ENCODE measurements at places on chromosomes 7 and 10.

- DNase-seq = no peak
Measured at GRCh38 chr7:26397332-26397731, 105.7 kb downstream of the SNX10 start.

DNA sequence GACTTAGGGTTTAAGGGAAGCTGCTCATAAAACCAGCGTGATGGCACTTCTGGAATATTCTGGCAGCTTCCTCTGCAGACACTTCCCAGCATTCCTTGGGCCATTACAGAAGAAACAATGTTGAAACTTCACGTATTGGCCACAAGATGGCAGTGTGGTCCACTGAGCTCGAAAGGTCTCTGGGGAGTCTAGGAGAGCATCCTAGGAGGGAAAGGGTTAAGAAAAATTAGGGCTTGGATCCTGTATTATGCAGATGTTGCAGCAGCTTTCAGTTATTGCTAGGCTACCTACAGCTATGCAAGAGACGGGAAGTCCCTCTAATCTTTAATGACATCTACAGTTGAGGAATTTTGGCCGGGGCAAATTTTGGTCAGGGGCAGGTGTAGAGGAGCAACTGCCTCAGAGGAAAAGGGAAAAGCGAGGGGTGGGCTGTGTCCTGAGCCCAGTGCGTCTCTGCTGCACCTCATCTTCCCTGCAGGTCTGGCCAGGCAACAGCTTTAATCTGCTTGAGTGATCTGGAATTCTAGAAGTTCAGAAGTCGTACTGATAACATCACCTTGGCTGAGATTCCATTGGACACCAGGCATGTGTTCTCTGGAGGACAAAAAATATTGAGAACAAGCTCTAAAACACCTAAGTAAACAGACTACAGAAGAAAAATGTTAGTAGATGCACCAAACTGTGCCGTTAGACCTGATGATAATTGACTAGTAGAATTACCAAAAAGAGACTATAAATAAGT, 220.8 kb upstream of the PRSS58 start:
- DNase-seq = no peak

GRCh38 chr10:80158126-80158525, 25.6 kb downstream of the PLAC9 start:
- DNase-seq = no peak

GRCh38 chr7:150755473-150756099, 18.4 kb downstream of the GIMAP5 start:
- no peak for DNase-seq

GRCh38 chr7:155580367-155580766, 34.0 kb upstream of the CNPY1 start:
- DNase-seq = no peak

DNA sequence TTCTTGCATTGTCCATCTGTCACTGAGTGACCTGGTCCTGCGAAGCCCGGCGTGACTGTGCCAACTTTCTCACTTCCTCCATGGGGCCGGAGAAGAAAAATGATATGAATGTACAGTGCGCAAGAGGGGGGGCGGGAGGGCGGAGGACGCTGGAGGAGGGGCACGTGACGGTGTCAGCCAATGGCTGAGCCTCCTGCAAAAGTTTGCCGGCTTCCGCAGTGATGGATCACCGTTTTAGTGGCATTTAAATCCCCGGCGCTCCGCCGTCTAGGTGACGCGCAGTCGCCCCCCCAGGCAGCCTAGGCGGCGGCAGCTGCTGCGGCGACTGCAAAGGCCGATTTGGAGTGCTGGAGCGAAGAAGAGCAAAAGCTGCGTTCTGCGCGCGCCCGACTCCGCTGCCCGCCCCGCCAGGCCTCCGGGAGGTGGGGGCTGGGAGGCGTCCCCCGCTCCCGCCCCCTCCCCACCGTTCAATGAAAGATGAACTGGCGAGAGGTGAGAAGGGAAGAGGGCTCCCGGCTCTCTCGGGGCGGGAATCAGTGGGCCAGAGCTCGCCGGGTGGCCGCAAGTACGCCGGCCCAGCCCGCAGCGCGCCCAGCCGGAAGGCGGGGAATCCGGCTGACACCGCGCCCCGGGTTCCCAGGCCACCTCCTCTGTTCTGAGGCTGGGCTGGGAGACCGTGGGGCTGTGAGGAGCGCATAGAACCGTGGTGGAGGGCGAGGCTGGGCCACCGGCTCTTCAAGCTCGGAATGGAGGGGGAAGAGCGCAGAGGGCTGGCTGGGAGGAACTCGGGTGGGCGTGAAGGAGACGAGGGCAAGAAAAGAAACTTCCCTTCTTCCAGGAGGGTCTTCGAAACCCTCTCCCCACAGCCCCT, at the start of gene HOXA1:
Gene HOXA1, minus strand, starts transcription at position 104 of the 871 bp plus-strand sequence. Its CDS starts 88 bp downstream, at position 16.
- no peak for DNase-seq

DNA sequence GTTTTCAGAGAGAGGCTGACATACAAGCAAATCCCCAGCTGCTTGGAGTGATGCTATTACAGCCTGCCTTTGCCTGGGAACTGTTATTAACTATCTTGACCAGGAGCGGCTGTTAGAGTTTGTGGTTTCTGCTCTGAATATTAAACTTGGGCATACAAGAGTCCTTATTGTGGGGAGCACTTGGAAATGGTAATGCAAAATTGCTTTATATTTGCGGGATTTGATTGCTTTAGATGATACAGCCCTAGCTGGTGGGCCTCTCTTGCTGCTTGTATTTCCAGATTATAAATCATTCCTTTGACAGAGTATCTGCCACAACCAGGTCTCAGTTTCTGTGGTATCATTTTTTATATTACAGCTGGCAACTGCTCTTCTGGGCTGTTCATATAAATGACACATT, 101.9 kb upstream of the FAM204A start:
- DNase-seq = no peak
